CD8-positive, alpha-beta memory T cell (primary cell): ENCODE measurements at places on chromosomes 16 and 17. TPM values are rescaled to one million over a fixed set of nuclear protein-coding genes. Genes with fewer than 3 reads are reported as not detected.

DNA sequence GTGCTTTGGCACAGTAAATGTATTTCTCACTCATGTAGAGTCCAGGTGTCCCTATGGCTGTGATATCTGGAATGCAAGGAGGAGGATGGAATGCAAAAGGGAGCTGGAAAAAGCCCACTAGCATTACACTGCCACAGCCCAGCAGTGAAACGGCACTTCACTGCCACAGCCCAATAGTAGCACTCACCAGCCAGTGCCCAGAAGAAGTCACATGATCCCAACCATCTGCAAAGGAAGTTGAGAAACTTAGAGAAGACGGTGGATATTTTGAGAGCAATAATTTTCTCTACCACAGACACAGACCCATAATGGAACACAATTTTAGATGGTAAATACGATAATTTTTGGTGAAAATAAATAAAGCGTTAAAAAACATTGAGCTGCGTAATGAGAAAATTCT, 51.8 kb downstream of the C16orf82 start:
- H3K27me3 ChIP-seq, result no peaks in the 10 kb centered on the region
- no peak for DNase-seq
- no peaks in the 10 kb centered on the region for H3K36me3 ChIP-seq

Gene MEFV
- polyA plus RNA-seq, result not detected

- H3K4me1 ChIP-seq, result peaks cover 95% of the 10 kb centered on the region
- no peaks in the 10 kb centered on the region for H3K27me3 ChIP-seq
- peak overlapping the region; percentile 21 for H3K4me3 ChIP-seq
- peak; percentile 69 for DNase-seq
These were observed 10.0 kb upstream of the SKAP1 start for GRCh38 chr17:48439875-48440505.

- no peaks in the 10 kb centered on the region for H3K27me3 ChIP-seq
- no peak for DNase-seq
- peaks cover 11% of the 10 kb centered on the region for H3K4me1 ChIP-seq
- H3K27ac ChIP-seq, result no peak overlapping the region
These were observed 17.9 kb downstream of the MT1X start for GRCh38 chr16:56700195-56700594.

Gene NOS2
- polyA plus RNA-seq, result not detected

DNA sequence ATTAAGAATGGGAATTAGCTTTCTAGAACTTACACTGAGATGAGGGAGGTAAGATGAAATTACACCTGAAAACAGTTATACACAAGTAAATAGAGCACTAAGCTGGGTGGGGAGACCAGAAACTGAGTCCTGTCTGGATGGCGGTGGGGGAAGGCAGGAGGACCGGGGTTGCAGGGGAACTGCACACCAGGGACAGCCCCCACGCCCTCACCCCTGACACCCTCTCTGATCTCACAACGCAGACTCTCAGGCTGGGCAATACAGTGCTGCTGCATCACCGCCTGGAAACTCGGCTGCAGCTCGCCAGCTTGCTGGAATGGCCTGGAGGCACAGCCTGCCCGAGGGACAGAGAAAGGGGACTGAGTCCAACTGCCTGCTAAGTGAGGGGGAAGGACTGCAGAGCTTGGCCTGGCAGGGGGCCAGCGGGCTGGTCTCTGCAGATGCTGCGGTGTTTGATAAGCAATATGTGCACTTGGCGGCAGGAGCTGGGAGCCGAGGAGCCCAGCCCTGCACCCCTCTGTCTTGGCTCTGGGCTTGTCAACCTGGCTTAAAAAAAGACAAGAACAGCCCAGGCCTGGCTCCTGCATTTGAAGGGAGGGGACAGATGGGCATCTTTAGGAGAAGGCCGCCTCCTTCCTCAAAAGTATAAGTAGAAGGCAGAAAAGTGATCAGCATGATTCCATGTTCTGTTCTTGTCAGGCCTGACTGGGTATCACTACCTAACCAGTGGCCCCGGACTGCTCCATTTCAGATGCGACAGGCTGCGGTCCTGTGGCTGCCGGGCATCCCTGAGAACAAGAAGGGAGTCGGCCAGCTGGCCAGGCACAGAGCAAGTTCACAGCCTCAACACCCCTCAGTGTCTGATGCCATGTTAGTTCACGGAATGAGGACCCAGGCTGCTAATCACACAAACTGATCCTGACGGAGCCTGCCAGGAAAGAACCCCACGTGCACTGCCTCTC, 30.2 kb downstream of the SPHK1 start:
- H3K4me1 ChIP-seq, result no peaks in the 10 kb centered on the region
- H3K4me3 ChIP-seq, result no peak overlapping the region
- H3K27me3 ChIP-seq, result no peaks in the 10 kb centered on the region
- no peak for DNase-seq

DNA sequence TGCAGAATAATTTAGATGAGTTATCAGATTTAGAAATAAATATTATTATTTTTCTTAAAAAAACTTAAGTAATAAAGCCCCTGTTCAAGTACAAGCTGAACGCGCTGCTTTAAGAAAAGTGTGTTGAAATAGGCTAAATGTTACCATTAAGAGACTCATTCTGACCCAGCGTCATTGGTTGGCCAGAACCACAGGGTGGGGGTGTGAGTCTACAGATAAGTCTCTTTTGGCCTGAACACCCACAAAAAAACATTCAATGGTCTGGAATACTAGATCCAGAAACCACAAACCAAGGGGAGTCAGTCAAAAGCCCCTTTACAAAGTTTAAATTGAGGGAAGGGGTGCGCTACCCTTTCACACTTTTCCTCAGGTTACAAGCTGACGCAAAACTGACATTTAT, 776.1 kb downstream of the KCNJ2 start:
- no peak overlapping the region for H3K27ac ChIP-seq
- no peaks in the 10 kb centered on the region for H3K27me3 ChIP-seq
- H3K4me3 ChIP-seq, result no peak overlapping the region
- no peak for DNase-seq
- no peaks in the 10 kb centered on the region for H3K36me3 ChIP-seq

Gene MYO18A
- polyA plus RNA-seq, result 39.7 TPM

DNA sequence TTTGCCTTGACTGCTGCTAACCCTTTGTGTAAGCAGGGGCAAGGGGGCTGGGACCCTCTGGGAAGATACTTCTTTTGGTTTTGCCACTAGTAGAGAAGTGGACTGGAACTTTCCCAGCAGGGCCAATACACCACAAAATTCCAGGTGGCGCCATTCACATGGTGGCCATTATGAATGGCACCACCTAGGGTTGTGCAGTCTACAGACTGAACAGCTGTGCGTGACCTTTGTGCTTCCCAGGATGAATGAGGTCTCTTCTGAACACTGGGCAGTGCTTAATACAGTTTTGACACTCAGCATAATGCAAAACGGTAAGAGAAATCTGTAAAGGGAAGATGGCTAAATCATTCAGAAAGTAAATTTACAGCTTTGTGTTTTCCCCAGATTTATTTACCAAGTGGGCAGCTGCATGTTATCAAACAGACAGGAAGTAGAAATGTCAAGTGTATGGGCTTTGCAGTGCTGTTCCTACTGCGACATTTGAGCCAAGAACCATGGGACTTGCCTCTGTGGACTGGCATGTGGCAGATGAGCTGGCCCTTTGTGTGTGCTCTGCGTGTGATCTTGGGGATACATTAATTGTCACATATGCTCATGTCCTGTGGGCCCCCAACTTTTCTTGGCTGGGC, 9.2 kb downstream of the SYT17 start:
- no peaks in the 10 kb centered on the region for H3K4me1 ChIP-seq
- H3K36me3 ChIP-seq, result no peaks in the 10 kb centered on the region
- H3K27ac ChIP-seq, result no peak overlapping the region
- H3K27me3 ChIP-seq, result no peaks in the 10 kb centered on the region
